ENCODE measurements at places on chromosomes 2 and 18.

GRCh38 chr2:134436706-134437105, 182.8 kb downstream of the MGAT5 start:
- no peak for DNase-seq

DNA sequence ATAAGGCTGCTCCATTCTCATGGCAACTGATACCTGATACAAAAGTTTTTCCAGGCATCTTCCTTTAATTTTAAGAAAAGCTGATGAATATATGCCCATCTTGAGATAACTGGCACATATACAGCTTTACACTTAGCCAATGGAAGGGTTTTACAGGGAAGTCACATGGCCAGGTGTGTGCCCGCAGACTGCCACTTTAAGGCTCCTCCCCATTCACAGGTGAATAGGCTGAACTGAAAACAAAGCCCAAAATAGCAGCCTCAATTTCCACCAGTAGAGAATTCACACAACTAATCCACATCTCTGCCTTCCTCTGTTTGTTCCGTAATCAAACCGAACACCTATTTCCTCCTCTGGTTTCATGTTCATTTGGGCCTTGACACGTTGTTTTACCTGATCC, 9.8 kb upstream of the ME2 start:
- DNase-seq, result no peak

DNA sequence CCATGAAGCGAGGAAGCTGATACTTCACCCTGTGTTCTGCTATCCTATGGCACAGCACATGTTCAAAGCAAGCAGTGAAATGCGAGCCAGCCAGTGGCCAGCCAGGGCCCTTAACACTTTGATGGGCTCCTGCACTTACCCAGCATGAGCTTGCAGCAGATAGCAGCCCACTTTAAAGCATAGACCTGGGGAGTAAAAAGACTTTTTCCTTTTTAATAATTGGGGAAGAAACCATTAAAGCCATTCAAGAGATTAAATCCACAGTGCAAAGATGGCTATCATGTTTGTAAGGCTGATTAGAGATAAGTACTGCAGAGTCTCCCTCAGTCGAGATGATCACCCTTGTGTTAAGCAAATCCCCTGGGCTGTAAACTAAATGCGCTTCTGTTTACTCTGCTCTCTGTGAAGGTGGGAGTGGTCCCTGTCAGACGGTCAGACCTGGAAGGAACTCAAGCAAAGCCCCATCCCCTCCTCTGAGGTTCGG, 15.7 kb downstream of the CCBE1 start:
- DNase-seq, result no peak

DNA sequence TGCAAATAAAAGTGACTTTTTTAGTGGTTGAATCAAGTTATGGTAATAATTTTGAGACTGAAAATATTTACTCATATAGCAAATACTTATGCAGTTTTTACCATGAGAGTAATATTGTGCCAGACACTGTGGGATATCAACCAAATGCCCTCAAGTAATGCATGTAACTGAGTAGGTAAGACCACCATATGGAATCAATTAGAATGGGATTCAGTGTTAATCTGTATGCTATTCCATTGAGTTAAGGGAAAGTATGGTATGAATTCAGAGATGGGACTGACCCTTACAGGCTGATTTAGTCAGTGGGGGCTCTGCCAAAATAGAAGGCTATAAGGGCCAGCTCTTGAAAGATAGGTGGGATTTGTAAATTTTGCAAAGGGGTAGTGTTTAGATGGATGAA, 131.6 kb downstream of the CCDC85A start:
- no peak for DNase-seq

- no peak for DNase-seq
These were observed 54.5 kb upstream of the NEMP2 start for GRCh38 chr2:190589008-190589407.

DNA sequence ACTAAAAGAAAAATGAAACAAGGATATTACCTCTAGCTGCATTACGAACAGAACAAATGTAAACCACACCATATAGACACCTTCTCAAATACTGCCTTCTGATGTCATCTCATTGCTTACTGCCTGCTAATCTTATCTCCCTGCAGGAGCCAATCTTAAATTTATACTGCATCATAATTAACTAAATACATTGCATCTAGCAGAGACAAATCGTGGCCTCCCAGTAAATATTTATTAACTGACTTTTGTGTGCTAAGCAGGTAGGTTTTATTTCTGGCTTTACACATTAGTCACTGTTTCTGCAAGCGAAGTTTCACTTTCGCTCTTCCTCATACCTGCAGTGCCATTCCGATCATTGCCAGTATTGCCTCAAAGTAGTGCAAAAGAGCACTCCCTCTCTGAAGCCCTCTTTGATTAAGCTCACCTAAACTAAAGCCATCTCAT, 67.5 kb downstream of the SPATS2L start:
- DNase-seq, result no peak

DNA sequence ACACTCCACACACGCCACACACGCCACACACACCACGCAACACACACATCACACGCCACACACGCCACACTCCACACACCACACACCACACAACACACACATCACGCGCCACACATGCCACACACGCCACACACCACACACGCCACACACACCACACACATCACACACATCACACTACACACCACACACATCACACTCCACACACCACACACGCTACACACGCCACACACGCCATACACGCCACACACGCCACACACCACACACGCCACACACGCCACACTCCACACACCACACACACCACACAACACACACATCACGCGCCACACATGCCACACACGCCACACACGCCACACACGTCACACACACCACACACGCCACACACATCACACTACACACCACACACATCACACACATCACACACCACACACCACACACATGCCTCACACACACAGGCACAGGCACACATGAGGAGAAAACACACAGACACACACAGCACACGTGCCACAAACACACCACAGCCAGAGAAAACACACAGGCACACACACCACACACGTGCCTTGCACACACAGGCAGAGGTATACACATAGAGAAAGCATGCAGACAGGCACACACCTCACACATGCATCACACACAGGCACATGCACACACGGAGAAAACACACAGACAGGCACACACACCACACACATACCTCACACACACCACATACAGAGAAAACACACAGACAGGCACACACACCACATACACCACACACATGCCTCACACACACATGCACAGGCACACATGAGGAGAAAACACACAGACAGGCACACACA, 241.5 kb upstream of the MYT1L start:
- DNase-seq, result no peak

DNA sequence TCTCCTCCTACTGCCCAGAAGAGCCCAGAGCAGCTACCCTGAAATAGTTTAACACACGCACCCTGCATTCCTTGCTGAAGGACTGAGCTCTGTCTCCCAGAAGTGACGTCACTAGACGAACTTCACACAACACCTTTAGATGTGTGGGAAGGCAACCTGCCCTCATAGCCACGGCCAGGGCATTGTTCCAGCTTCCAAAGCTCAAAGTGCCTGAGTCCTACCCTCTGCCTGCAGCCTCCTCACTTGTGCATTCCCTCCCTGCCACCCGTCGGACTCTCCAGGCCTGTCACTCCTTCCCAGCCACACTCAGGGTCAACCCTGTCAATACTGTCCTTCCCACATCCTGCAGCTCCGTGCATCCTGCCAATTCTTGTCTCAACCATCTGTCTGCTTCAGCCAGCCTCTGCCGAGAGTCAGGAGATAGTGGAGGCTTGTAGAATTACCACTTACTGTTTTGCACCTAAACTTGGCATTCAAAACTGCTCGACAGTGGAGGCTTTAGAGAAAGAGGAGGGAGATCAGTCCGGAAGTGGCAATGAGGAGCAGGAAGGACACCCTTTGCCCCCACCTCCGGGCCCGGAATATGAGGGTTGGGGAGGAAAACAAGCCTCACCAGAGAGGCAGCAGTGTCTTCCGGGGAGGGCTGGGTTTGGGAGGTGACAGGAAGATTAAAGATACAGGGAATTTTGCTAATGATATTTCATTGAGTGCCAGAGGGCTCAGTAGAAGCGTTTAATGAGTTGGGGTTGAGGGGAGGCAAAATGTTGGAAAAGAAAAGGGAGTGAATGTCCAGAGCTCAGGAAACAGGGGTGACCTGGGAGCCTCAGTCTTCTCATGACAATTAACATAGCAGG, 72.3 kb upstream of the ATG16L1 start:
- no peak for DNase-seq

DNA sequence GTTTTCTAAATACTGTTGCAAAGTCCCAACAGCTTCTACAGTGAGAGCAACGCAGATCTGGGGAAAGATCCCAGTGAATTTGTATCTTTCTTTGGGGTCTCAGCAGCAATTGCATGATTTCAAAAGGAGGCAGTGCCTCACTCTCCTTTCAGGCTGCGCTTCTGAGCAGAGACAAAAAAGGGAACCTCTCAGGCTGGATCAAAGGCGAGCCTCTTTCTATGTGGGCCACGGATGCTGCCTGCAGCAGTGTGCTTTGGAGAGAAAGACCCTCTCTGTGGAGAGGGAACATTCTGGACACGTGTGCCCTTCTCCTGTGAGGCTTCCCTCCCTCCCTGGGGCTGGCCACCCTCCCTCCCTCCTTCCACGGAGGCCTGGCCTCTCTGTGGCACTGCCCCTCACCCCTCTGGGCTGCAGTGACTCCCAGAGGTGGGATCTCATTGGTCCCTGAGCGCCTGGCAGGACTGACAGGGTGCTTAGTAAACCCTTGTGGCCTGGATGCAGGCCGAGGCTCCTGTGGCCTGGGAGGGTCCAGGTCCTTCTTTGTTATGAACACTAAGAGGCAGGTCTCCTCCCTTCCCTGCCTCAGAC, 21.6 kb upstream of the PDIA6 start:
- DNase-seq, result no peak

- DNase-seq, result no peak
These were observed 49.0 kb downstream of the PPP4R1 start for GRCh38 chr18:9565407-9565806.

DNA sequence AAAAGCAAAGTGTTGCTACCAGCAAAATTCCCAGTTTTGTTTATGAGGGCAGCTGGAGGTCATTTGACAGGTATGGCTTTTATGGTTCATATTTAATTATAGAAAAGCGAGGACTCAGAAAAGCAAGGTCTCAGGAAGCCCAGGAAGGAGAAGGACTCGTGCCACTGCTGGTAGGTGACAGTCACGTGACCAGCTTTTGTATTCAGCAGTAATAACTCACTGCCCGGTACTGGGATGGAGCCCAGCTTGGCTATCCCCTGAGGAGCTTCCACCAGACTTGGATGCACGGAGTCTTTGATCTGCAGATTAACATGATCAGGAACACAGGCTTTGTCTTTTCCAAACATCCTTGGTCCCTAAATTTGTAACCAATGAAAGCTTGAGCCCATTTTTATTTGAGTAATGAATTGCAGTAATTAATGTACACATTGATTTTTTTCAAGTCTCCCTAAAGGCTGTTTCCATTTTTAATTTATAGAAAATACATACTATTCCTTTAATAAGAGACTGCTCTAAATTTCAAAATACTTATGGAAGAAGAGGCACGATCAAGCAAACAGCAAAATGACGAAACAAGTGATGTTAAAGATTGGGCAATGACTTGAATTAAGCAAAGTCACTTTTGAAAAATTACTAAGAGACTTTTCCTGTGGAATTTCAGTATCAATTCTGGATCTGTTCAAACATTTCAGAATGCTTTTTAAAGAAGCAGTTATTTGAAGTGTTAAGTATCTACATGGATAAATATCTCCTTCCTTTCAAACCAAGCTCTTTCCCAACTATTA, 251.7 kb upstream of the HNRNPA3 start:
- no peak for DNase-seq

Measured in NCI-H1105 (cell line).